SJSA1 (cell line): ENCODE measurements at places on chromosomes 3 and 15.
A peak's percentile ranks its signal among the peaks of the same experiment; 100 is the strongest.

- no peaks in the 10 kb centered on the region for H3K27me3 ChIP-seq
- no peak overlapping the region for H3K27ac ChIP-seq
- no peaks in the 10 kb centered on the region for H3K4me1 ChIP-seq
- no peaks in the 10 kb centered on the region for H3K36me3 ChIP-seq
- no peak for DNase-seq
These were observed 215.4 kb downstream of the GREM1 start for GRCh38 chr15:32933236-32933635.

DNA sequence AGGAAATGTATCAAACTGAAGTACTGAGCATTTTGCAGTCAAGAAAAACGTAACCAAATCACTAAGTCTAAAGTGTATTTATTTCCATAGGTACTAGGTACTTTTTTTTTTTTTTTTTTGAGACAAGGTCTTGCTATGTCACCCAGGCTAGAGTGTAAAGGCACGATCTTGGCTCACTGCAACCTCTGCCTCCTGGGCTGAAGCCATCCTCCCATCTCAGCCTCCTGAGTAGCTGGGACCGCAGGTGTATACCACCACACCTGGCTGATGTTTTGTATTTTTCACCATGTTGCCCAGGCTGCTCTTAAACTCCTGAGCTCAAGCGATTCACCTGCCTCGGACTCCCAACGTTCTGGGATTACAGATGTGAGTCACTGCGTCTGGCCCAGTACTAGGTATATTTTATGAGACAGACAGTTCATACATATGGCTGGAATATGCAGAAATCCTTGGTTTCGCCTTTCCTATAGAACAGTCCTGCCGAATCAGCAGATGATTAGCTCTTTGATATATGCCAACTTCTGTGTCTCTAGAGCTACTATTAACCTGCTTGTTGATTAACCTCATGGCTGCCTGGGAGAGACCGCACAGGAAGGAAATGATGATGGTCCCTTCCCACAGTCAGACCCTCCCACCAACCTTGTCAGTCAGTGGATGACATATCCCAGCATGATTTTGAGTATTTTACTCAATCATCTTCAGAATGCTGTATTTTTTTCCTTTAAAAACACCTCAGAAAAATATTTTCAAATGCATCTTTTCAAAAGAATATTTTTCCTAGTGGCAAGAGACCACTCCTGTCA lies 32.3 kb downstream of the TMOD3 start:
- H3K27ac ChIP-seq, result no peak overlapping the region
- H3K4me3 ChIP-seq, result no peak overlapping the region
- H3K27me3 ChIP-seq, result no peaks in the 10 kb centered on the region
- H3K4me1 ChIP-seq, result peaks cover 38% of the 10 kb centered on the region

DNA sequence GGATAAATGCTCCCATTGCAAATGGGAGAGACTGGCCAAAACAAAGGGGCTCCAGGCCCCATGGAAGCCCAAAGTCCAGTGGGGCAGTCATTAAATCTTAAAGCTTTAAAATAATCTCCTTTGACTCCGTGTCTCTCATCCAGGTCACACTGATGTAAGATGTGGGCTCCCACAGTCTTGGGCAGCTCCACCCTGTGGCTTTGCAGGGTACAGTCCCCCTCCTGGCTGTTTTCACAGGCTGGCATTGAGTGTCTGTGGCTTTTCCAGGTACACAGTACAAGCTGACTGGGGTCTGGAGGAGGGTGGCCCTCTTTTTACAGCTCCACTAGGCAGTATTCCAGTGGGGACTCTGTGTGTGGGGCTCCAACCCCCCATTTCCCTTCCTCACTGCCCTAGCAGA lies 45.9 kb downstream of the NIPA2 start:
- no peak overlapping the region for H3K4me3 ChIP-seq
- peaks cover 34% of the 10 kb centered on the region for H3K36me3 ChIP-seq
- no peak overlapping the region for H3K27ac ChIP-seq
- H3K27me3 ChIP-seq, result no peaks in the 10 kb centered on the region
- H3K4me1 ChIP-seq, result peaks cover 31% of the 10 kb centered on the region

GRCh38 chr15:65287520-65287855 lies 805 bp upstream of the PARP16 start:
- peaks cover 18% of the 10 kb centered on the region for H3K4me1 ChIP-seq
- H3K27me3 ChIP-seq, result no peaks in the 10 kb centered on the region
- H3K4me3 ChIP-seq, result no peak overlapping the region
- H3K27ac ChIP-seq, result no peak overlapping the region
- no peak for DNase-seq
- H3K36me3 ChIP-seq, result no peaks in the 10 kb centered on the region

DNA sequence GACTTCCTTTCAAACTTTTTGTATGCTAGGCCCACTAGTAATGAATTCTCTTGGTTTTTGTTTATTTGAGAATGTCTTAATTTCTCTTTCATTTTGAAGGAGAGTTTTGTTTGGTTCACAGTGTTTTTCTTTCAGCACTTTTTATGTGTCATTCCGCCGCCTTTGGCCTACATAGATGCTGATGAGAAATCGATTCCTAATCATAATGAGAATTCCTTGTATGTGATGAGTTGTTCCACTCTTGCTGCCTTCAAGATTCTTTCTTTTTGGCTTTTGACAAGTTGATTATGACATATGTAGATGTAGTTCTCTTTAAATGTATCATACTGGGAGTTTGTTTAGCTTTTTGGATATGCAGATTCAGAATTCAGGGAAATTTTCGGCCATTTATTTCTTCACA lies 35.5 kb downstream of the CERS3 start:
- no peak for DNase-seq
- no peak overlapping the region for H3K4me3 ChIP-seq
- no peaks in the 10 kb centered on the region for H3K4me1 ChIP-seq

DNA sequence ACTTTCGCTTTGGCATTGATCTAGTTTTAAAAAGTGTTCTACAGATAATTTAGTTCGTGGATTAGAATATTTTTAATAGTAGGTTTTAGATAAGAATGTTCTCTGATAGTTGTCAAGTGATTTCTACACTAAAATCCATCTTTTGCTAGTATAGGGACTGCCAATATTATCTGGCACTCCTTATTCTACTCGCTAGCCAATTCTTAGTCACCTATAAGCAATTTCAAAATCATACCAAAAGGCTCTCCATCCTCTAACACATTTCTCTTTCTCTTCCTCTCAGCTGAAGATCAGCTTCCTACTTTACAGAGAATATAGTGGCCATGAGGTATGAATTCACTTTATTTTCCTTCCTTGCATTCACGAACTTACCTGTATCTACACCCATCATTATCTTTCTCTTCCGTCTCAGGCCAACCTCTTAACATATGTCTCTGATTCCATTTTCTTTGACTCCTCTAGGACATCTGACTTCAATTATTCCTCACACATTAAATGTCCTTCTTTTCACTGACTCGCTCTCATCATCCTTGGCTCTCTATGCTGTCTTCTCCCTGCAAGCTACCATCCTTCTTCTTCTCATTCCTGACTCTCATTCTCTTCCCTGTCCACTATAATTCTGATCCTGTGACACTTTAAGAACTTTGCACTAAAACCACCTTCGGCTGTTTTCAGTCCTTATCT lies 35.5 kb downstream of the C3orf80 start:
- no peak overlapping the region for H3K4me3 ChIP-seq
- DNase-seq, result no peak
- H3K36me3 ChIP-seq, result no peaks in the 10 kb centered on the region
- no peaks in the 10 kb centered on the region for H3K27me3 ChIP-seq
- H3K4me1 ChIP-seq, result no peaks in the 10 kb centered on the region

DNA sequence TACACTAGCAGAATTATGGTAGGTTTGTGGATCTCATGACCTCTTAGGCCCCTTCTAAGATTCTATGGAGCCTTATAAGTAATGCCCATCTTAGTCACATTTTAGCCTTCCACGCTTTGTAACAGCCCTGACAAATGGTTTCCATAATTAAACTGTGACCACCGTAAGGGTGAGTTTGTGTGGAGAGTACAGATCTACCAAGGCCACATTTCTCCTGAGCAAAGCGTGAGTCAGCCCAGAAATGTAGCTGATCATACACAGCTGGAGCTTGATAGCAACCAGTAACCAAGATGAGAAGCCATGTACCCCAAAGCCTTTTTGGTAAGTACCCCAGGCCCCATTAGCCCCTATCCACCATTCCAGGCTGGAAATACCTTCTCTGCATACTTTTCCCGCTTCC lies 31.7 kb downstream of the CHAC1 start:
- H3K36me3 ChIP-seq, result peaks cover 85% of the 10 kb centered on the region
- no peaks in the 10 kb centered on the region for H3K27me3 ChIP-seq
- H3K4me1 ChIP-seq, result peaks cover 46% of the 10 kb centered on the region
- H3K27ac ChIP-seq, result peak overlapping the region; percentile 66
- no peak for DNase-seq

DNA sequence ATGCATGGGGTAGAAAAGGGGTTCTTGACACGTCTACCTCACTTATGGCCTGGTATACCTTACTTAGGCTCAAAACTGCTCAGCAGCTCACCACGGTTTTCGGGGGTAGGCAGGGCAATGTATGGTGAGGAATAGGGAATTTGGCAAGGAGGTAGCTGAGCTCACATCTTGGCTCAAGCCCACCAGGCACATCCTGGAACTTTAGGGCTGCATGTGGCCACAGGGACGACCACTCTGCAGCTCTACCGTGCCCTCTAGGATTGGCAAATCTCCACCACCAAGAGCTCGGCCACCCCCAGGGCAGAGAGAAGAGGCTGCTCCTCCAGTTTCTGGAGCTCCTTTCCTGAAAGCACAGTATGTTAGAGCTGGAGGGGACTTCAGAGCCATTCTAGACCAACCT lies 69.7 kb downstream of the MRPL46 start:
- no peak for DNase-seq
- no peak overlapping the region for H3K4me3 ChIP-seq
- H3K27me3 ChIP-seq, result no peaks in the 10 kb centered on the region
- H3K27ac ChIP-seq, result no peak overlapping the region
- no peaks in the 10 kb centered on the region for H3K36me3 ChIP-seq

GRCh38 chr15:59138243-59138642 lies 33.3 kb downstream of the CCNB2 start:
- H3K27me3 ChIP-seq, result no peaks in the 10 kb centered on the region
- peaks cover 90% of the 10 kb centered on the region for H3K36me3 ChIP-seq
- H3K4me1 ChIP-seq, result no peaks in the 10 kb centered on the region
- no peak overlapping the region for H3K27ac ChIP-seq
- H3K4me3 ChIP-seq, result no peak overlapping the region
- DNase-seq, result peak; percentile 32

- no peak overlapping the region for H3K4me3 ChIP-seq
- no peaks in the 10 kb centered on the region for H3K36me3 ChIP-seq
- no peak for DNase-seq
- no peaks in the 10 kb centered on the region; the same call in 1 of the 2 replicates for H3K27me3 ChIP-seq
- no peaks in the 10 kb centered on the region for H3K4me1 ChIP-seq
These were observed 1448.4 kb upstream of the ALCAM start for GRCh38 chr3:103918336-103918735.

DNA sequence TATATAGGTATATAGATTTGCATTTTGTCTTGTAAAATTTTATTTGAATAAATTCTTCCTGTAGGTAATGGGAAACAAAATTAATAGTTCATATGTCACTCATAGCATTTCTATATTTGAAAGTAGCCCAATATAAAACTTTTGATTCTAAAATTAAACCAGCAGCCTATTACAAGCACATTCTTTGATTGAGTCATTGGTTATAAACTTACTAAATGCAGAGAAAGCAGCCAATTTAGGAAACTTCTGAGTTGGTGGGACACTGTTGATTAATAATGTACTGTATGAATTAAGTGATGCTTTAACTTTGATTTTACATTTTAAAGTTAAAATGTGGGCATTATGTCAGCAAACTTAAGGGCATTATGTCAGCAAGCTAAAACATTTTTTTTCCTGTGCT lies 34.5 kb downstream of the NR1D2 start:
- no peaks in the 10 kb centered on the region for H3K27me3 ChIP-seq
- H3K27ac ChIP-seq, result no peak overlapping the region
- DNase-seq, result no peak
- no peaks in the 10 kb centered on the region for H3K4me1 ChIP-seq
- peaks cover 56% of the 10 kb centered on the region for H3K36me3 ChIP-seq

DNA sequence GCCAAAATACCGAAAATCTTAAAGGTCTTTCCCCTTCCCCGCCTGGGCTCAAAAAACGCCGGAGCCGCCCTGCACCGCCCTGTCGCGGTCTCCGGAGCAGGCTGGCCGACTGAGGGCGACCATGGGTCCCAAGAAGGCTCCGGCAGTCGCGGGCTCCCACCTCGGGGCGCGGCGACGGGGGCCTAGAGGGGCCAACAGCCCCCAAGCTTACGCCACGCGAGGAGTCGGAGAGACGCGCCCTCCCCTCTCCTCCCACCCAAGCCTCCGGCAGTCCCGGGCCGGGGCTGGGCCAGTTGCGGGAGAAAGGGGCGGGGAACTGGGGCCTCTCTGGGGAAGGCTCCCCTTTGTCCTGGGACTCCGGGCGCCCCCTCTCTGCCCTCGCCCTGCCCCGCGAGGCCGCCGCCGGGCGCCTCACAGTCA lies 69.2 kb downstream of the GOLGA8B start:
- peak overlapping the region; percentile 17; the same call in 1 of the 2 replicates for H3K27ac ChIP-seq
- no peaks in the 10 kb centered on the region for H3K27me3 ChIP-seq
- H3K4me1 ChIP-seq, result peaks cover 4% of the 10 kb centered on the region; the same call in 1 of the 2 replicates
- no peaks in the 10 kb centered on the region for H3K36me3 ChIP-seq

GRCh38 chr3:14431452-14431916 lies 29.1 kb downstream of the SLC6A6 start:
- peak overlapping the region; percentile 40 for H3K27ac ChIP-seq
- H3K4me1 ChIP-seq, result peaks cover 55% of the 10 kb centered on the region
- peaks cover 40% of the 10 kb centered on the region for H3K36me3 ChIP-seq
- H3K4me3 ChIP-seq, result no peak overlapping the region

GRCh38 chr3:86251781-86252180 lies 739.2 kb downstream of the VGLL3 start:
- no peak overlapping the region for H3K4me3 ChIP-seq
- no peak for DNase-seq
- no peaks in the 10 kb centered on the region for H3K36me3 ChIP-seq

DNA sequence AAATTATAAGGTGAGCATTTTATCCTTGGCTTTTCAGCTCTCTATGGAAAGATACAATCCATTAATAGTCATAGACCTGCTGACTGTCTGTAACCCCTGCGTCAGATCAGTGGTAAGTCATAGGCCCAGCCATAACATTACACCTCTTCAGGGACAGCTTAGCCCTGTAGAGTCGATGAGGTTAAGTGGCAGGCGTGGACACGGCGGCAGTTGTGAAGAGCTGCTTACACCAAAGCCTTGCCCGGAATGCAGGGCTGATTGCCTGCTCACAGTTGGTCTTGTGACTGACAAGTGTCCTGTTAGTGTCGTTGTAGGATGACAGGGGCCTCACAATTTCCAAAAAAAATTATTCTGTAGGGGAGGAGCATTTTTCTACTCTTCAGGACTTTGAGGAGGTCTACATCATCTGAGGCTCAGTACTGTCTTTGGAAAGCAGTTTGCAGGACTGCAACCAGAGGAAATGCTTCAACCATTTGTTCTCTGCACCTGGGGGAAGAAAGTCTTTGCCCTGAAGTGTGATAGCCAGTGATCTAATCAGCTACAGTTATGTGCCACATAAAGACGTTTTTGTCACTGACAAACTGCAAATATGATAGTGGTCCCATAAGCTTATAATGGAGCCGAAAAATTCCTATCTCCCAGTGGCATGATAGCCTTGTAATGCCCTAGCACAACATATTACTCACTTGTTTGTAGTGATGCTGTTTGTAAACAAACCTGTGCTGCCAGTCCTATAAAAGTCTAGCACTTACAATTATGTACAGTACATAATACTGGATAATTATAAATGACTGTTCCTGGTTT lies 14.9 kb upstream of the SELENOT start:
- H3K27ac ChIP-seq, result no peak overlapping the region
- no peaks in the 10 kb centered on the region for H3K27me3 ChIP-seq
- no peak overlapping the region for H3K4me3 ChIP-seq
- no peak for DNase-seq
- H3K4me1 ChIP-seq, result no peaks in the 10 kb centered on the region

GRCh38 chr3:7843441-7843840 lies 658.2 kb upstream of the LMCD1 start:
- H3K4me1 ChIP-seq, result no peaks in the 10 kb centered on the region
- no peak overlapping the region for H3K27ac ChIP-seq
- no peak for DNase-seq
- no peaks in the 10 kb centered on the region for H3K36me3 ChIP-seq
